ENCODE measurements at places on chromosomes 6 and 20.

- DNase-seq = no peak
These were observed 351.0 kb downstream of the BCKDHB start for GRCh38 chr6:80457439-80457933.

DNA sequence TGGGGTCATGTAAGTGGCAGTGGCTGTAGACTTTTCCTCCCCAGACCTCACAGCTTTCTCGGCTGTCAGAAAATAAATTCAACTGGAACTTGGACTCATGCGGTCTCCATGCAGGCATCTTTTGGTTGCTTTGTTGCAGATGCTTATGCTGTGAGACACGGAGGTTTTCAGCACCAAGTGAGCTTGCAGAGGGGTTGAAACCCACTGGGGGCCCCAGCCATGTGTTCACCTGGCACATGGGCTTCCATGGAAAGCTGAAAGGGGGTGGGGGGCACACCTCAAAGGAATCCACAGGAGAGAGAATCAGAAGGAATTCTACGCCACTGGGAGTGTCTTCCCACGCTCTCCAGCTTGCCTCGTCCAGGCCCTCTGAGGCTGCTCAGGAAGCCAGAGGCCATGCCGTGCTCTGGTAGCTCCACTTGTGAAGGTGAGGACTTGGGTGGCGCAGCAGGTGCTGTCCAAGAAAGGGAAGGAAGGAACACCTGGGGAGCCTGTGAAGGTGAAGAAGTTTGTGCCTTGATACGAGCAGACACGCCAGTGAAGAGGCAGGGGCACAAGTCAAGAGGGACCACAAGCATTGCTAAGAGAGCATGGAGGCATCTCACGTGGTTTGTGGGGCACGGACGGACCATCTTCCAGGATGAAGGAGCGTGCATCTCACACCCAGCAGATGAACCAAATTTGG lies 134.3 kb upstream of the PMEPA1 start:
- DNase-seq = peak; percentile 28

DNA sequence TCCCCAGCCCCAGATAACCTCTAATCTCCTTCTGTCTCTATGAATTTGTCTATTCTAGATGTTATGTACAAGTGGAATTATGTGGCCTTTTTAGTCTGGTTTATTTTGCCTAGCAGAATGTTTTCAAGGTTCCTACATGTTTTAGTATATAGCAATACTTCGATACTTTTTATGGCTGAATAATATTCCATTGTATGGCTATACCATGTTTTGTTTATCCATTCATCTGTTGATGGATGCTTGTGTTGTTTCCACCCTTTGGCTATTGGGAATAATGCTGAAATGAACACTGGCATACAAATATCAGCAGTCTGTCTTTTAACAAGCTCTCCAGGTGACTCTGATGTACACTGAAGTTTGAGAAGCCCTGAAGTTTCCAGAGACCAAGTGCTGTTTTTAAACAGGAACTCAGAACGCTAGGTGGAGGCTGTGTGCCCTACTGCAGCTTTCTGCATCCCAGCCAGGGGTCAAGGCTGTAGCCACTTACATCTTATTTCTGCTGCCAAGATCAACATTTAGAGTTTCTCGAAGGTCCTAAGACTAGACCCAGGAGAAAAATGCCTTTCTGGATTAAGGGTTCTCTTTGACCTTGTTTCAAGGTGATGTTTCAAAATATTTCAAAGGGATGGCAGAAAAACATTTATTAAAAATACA lies 123.0 kb downstream of the SOBP start:
- no peak for DNase-seq

- DNase-seq = no peak
These were observed 8.5 kb upstream of the DDX27 start for GRCh38 chr20:49210757-49211110.

- DNase-seq = no peak
These were observed 949.7 kb downstream of the HACE1 start for GRCh38 chr6:103910018-103910417.

- no peak for DNase-seq
These were observed 115.9 kb downstream of the LRFN2 start for GRCh38 chr6:40471243-40471642.

GRCh38 chr20:59183751-59184150 lies 20.1 kb downstream of the ZNF831 start:
- DNase-seq = peak; percentile 28

- DNase-seq = no peak
These were observed 76.6 kb upstream of the PTPRK start for GRCh38 chr6:128597004-128597403.

- DNase-seq = no peak
These were observed 78.8 kb upstream of the TENT5A start for GRCh38 chr6:81831274-81831673.

- DNase-seq = no peak
These were observed 60.8 kb upstream of the CARMIL1 start for GRCh38 chr6:25218346-25218745.

DNA sequence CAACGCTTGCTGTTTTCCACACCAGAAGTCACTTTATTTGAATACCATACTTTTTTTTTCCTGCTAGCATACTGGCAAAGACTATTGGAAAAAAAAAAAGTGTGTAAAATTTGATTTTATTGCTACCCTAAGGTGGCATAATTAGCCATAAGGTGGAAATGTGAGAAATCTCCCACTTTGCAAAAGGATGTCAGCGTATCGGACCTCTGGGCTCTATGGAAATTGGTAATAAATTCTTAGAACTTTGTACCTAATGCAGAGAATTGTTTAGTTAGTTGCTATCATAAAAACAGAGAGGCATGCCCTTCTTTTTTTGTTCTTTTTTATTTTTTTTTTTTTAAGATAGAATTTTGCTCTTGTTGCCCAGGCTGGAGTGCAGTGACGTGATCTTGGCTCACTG lies 63.7 kb upstream of the GMDS start:
- no peak for DNase-seq

GRCh38 chr6:54579011-54579410 lies 267.6 kb upstream of the FAM83B start:
- DNase-seq = no peak

- DNase-seq = no peak
These were observed 3.4 kb downstream of the COL9A1 start for GRCh38 chr6:70299456-70299855.

DNA sequence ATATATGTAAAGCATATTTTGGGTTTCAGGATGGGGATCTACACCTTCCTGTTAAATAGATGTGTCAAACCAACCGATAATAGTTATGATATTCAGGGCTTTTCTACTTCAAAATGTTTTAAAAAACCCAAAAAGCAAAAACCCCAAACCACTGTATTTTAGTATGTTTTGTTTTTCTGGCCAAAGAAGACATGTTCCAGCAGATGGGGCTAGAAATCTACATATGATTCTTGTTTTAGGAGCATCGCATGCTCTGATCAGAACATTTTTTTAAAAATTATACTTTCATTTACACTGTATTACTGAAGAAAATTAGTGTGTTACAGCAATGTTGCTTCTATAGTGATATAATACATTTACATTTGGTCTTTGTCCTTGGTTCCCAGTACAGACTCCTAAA lies 11.0 kb downstream of the RMND1 start:
- no peak for DNase-seq

- peak; percentile 97 for DNase-seq
These were observed at the start of gene MAPK14 for GRCh38 chr6:36027501-36028087. Gene MAPK14 (plus strand): TSS chr6:36027808. CDS start chr6:36028158, 350 bp downstream.

- no peak for DNase-seq
These were observed 315.7 kb upstream of the ECI2 start for GRCh38 chr6:4451081-4451480.

GRCh38 chr6:12348530-12349511 lies 58.7 kb downstream of the EDN1 start:
- no peak for DNase-seq
